Astrocyte (in vitro differentiated cells and primary cell): ENCODE measurements at places on chromosomes 7 and 10. TPM values are rescaled to one million over a fixed set of nuclear protein-coding genes. Genes with fewer than 3 reads are reported as not detected.

UBE3C gene
- total RNA-seq, result 73.7 and 76.9 TPM in 2 replicates

GRCh38 chr10:110631934-110632333 is 12.2 kb upstream of the RBM20 start:
- H3K4me3 ChIP-seq, result no peak overlapping the region
- no peak for DNase-seq
- no peaks in the 10 kb centered on the region for H3K36me3 ChIP-seq
- peaks cover 13% of the 10 kb centered on the region for H3K4me1 ChIP-seq
- no peaks in the 10 kb centered on the region for H3K27me3 ChIP-seq

DNA sequence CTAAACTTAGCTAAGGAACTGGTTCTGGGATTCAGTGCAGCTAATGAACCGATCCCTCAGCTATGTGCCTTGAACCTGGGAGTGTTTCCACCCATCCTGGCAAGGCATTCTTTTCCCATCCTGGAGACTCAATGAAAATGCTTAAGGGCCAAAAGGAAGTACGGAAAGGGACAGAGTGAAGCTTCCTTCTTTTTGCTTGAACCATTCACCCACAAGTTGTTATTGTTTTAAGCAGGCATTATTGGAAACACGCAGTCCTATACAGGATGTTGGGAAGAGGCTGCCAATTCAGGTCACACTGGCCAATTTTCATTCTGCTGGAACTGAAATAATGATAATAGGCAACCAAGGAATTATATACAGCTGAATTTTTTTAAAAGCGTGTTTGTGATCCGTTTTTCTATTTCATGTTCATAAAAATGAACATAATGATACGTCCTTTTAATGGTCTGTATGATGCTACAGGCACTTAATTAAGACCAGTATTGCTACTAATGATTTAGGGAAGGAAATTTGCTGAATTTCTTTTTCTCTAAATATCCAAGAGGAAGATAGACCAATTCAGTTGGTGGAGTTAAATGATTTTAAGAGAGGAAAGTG is 57.8 kb upstream of the FZD1 start:
- H3K4me3 ChIP-seq, result no peak overlapping the region
- no peaks in the 10 kb centered on the region for H3K27me3 ChIP-seq
- no peak overlapping the region for H3K27ac ChIP-seq
- no peaks in the 10 kb centered on the region for H3K4me1 ChIP-seq

CPN1 gene
- total RNA-seq, result not detected in 2 replicates

CYP3A4 gene
- not detected in 2 replicates for total RNA-seq

ZPBP gene
- total RNA-seq, result not detected in 2 replicates

- no peaks in the 10 kb centered on the region for H3K27me3 ChIP-seq
- no peak overlapping the region for H3K27ac ChIP-seq
Observed at GRCh38 chr7:107441581-107442422, 28.1 kb upstream of the GPR22 start.

DNA sequence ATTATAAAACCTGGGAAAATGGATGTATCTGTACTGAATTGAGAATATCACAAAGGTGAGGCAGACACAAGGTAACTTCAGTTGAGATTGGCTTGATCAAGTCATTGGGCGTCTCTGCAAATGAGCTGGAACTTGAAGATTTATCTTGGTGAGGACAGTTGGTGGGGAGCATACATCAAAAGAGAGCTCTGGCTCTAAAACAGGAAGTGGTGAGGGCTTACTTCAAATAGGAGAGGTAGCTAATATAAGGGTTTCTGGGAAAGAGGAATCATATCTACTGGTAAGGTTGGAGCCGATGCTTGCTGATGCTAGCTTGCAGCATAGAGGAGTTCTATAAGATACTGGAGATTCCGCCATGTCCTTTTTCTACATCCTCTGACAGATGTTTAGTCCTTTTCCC is 39.9 kb upstream of the FGL2 start:
- DNase-seq, result no peak
- H3K27ac ChIP-seq, result no peak overlapping the region
- no peak overlapping the region for H3K4me3 ChIP-seq
- H3K36me3 ChIP-seq, result no peaks in the 10 kb centered on the region
- H3K27me3 ChIP-seq, result no peaks in the 10 kb centered on the region
- no peaks in the 10 kb centered on the region for H3K4me1 ChIP-seq

DNA sequence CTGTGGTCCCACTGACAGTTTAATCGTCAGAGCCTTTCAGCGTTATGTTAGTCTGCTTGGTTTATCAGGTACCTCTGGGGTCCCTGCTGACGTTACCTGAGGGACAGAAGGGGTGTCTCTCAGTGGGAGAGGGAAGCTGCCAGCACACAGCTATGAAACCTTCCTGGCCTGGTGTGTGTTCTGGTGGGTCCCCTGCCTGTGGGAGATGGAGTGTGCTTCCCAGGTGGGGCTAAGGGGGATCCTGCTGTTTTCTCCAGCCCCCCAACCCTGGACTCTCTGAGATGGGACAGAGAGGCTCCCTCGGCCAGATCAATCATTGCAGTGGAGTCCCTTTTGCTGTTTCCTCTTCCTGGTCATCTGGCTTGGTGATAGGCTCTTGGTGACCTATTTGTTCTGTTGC is 308.8 kb downstream of the TNS3 start:
- H3K4me3 ChIP-seq, result no peak overlapping the region
- DNase-seq, result no peak
- no peaks in the 10 kb centered on the region for H3K27me3 ChIP-seq

GRCh38 chr7:134255814-134256213 is 60.9 kb downstream of the SLC35B4 start:
- H3K27me3 ChIP-seq, result no peaks in the 10 kb centered on the region
- no peak overlapping the region for H3K4me3 ChIP-seq
- no peaks in the 10 kb centered on the region for H3K36me3 ChIP-seq
- DNase-seq, result no peak
- no peaks in the 10 kb centered on the region for H3K4me1 ChIP-seq

OR9A2 gene
- not detected in 2 replicates for total RNA-seq

- no peaks in the 10 kb centered on the region for H3K27me3 ChIP-seq
- DNase-seq, result no peak
- no peaks in the 10 kb centered on the region for H3K36me3 ChIP-seq
- H3K4me1 ChIP-seq, result no peaks in the 10 kb centered on the region
- H3K4me3 ChIP-seq, result no peak overlapping the region
Observed at GRCh38 chr10:121449482-121449924, 148.7 kb downstream of the FGFR2 start.

- no peaks in the 10 kb centered on the region for H3K36me3 ChIP-seq
- DNase-seq, result peak; percentile 40
- no peaks in the 10 kb centered on the region for H3K27me3 ChIP-seq
- no peak within 1 kb of the TSS for H3K27ac ChIP-seq
- H3K4me1 ChIP-seq, result peaks cover 15% of the 10 kb centered on the region
Observed at GRCh38 chr7:30911561-30911969, at the start of gene AQP1. TSS of gene AQP1 (plus strand) at chr7:30911853. CDS start at chr7:30911910, 57 bp downstream.

- H3K4me3 ChIP-seq, result peak overlapping the region; percentile 31
- DNase-seq, result no peak
- no peak overlapping the region for H3K27ac ChIP-seq
- peaks cover 55% of the 10 kb centered on the region for H3K27me3 ChIP-seq
- H3K36me3 ChIP-seq, result no peaks in the 10 kb centered on the region
Observed at GRCh38 chr10:46555713-46556514, 544 bp downstream of the GPRIN2 start.

PLA2G12B gene
- not detected in 2 replicates for total RNA-seq

GRCh38 chr10:57699944-57700343 is 567.8 kb downstream of the IPMK start:
- H3K27me3 ChIP-seq, result no peaks in the 10 kb centered on the region
- peaks cover 10% of the 10 kb centered on the region for H3K4me1 ChIP-seq
- H3K36me3 ChIP-seq, result no peaks in the 10 kb centered on the region
- peak; percentile 10 for DNase-seq
- H3K27ac ChIP-seq, result no peak overlapping the region

- H3K27ac ChIP-seq, result no peak overlapping the region
- no peak for DNase-seq
- H3K36me3 ChIP-seq, result no peaks in the 10 kb centered on the region
- H3K4me1 ChIP-seq, result no peaks in the 10 kb centered on the region
Observed at GRCh38 chr10:71004176-71005075, 116.1 kb upstream of the PCBD1 start.

- H3K4me1 ChIP-seq, result peaks cover 46% of the 10 kb centered on the region
- peak; percentile 91 for DNase-seq
- peak overlapping the region; percentile 92 for H3K27ac ChIP-seq
Observed at GRCh38 chr7:43639858-43640491, 57.1 kb downstream of the STK17A start.

DNA sequence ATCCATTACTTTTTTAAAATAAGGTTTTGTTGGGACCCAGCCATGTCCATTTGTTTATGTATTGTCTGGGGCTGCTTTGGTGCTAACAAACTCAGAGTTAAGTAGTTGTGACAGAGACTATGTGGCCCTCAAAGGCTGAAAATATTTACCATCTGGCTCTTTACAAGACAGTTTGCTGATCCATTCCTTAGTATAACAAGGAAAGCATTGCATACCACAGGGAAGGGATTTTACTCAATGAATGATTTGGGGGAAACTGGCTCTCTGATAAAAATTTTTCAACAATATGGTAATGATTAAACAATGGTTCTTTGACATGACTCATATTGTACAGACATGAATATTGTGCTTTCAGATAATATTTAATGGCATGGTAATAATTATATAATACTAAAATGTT is 738.1 kb downstream of the KCNMA1 start:
- no peaks in the 10 kb centered on the region for H3K27me3 ChIP-seq
- no peak for DNase-seq
- H3K4me1 ChIP-seq, result no peaks in the 10 kb centered on the region
- no peaks in the 10 kb centered on the region for H3K36me3 ChIP-seq
- no peak overlapping the region for H3K4me3 ChIP-seq

GRCh38 chr7:148395352-148395811 is 195.2 kb upstream of the C7orf33 start:
- no peak overlapping the region for H3K4me3 ChIP-seq
- no peak for DNase-seq
- H3K4me1 ChIP-seq, result no peaks in the 10 kb centered on the region

DNA sequence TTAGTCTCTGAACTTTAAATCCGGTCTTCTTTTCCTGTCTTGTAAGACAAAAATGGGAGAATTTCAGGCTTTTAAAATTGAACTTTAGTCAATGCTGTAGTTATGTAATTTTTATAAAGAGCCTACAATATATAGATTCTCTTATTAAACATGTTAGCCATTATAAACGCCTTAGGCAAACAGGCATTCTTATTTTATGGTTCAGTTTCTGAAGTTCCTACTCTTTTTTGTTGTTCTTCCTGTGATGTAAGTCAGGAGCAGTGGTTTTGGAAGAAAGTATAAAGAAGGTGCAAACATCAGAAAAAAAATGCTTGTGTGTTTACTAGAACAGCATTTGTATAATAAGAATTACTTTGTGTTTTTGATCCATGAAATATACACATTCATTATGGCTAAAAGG is 41.6 kb downstream of the BICC1 start:
- H3K4me1 ChIP-seq, result no peaks in the 10 kb centered on the region
- DNase-seq, result no peak
- no peaks in the 10 kb centered on the region for H3K36me3 ChIP-seq

TRIM50 gene
- total RNA-seq, result not detected in 2 replicates

FRMPD2 gene
- 0.39 and 0.43 TPM in 2 replicates for total RNA-seq

DNA sequence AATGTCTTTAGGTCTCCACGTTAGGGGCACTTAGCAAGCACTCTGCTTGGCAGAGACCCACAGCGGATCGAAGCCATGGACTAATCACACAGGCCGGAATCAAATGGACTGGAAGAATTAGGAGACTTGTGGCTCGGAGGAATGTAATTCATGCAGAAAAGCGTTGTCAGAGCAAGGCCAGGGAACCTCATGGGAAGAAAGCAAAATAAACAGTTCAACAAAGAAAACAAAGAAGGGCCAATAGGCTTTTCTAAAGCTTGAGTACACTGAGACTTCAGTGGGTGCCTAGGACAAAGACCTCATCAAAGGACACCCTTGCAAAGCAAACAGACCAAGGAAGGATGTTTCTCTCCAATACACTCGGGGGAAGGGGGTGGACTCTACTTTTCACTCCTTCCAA is 171.1 kb downstream of the GLI3 start:
- H3K27me3 ChIP-seq, result no peaks in the 10 kb centered on the region
- H3K36me3 ChIP-seq, result no peaks in the 10 kb centered on the region
- no peak overlapping the region for H3K27ac ChIP-seq

DNA sequence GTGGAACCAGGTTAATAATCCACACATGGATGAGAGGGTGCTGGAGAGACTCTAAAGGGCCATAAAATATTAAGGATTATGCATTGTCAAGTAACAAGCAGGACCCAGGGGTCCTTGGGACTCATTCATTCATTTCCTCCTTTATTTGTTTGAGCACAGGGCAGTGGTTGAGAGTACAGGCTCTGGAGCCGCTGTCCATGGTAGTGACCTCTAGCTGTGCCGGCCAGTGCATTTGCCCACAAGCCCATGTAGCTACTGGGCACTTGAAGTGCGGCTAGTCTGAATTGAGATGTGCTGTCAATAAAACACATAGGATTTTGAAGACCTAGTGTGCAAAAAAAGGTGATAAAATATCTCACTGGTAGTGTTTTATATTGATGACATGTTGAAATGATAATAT is 137.6 kb downstream of the C10orf105 start:
- no peak overlapping the region for H3K27ac ChIP-seq
- peaks cover 4% of the 10 kb centered on the region for H3K27me3 ChIP-seq
- no peak overlapping the region for H3K4me3 ChIP-seq

DNA sequence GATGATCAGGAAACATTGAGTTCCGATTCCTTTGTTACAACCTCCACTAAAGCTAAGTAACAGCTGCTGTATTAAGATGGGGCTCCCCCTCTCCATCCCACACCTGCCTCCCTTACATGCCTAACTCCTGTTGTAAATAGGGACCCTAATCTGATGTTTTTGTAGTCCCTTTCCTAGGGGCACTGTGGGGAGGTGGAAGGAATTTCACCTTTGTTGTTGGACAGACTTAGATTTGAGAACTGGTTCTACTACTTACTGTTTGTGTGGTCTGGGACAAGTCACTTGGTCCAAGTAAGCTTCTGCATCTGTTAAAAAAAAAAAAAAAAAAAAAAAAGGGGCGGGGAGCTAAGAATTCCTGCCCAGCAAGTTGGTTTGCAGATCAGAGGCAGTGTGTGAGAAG is 42.6 kb downstream of the KIAA1217 start:
- no peaks in the 10 kb centered on the region for H3K36me3 ChIP-seq
- peaks cover 27% of the 10 kb centered on the region for H3K4me1 ChIP-seq
- no peak overlapping the region for H3K4me3 ChIP-seq
- no peaks in the 10 kb centered on the region for H3K27me3 ChIP-seq
- DNase-seq, result no peak
- no peak overlapping the region for H3K27ac ChIP-seq

FAM25G gene
- total RNA-seq, result not detected in 2 replicates

DNA sequence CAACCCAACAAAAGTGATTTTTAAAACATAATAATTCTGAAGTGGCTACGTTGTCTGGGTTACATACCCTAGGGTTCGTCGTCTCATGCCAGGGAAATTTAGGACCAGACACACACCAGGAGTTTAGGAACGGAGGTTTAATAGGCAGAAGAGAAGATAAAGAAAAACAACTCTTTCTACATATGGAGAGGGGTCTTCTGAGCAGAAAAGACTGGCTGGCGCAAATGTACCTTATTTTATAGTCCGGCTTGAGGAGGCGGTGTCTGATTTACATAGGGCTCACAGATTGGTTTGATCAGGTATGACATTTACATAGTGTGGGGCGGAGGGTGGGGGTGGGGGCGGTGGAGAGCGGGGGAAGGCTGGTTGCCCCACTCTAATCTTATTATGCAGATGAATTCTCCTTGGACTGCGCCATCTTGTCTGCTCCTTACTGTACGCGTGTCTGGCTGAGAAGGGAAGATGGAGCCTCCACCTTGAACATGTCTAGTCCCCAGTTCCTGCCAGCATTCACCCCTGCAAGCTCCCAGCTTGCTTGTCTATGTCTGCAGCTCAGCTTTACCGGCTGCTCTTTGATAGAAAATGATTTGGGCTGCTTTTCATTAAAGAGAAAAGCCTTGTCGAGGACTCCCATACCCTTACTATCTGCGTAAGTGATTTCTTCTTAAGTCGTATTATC is 98.7 kb downstream of the RALA start:
- H3K27me3 ChIP-seq, result no peaks in the 10 kb centered on the region
- DNase-seq, result no peak

ECHS1 gene
- 81.0 and 90.9 TPM in 2 replicates for total RNA-seq
